ENCODE measurements at places on chromosomes 2 and 18. TPM values are rescaled to one million over a fixed set of nuclear protein-coding genes. Genes with fewer than 3 reads are reported as not detected.

CARF gene
- total RNA-seq = 5.2 TPM

B4GALT6 gene
- total RNA-seq = 21.4 TPM

COLEC12 gene
- total RNA-seq = not detected

GALNT5 gene
- 3.0 TPM for total RNA-seq

IL1RL1 gene
- total RNA-seq = 4.7 TPM

POMC gene
- not detected for total RNA-seq

HOXD1 gene
- total RNA-seq = not detected

SKA1 gene
- 58.7 TPM for total RNA-seq

GORASP2 gene
- 46.8 TPM for total RNA-seq

DLX1 gene
- total RNA-seq = 3.8 TPM

FOXD4L1 gene
- total RNA-seq = 0.25 TPM

TFPI gene
- total RNA-seq = 219 TPM

LBX2 gene
- 0.95 TPM for total RNA-seq

CHRNG gene
- total RNA-seq = not detected

NEDD4L gene
- total RNA-seq = 25.9 TPM

STARD7 gene
- 177 TPM for total RNA-seq

UGT1A10 gene
- not detected for total RNA-seq

DNAJC5G gene
- total RNA-seq = not detected

GAREM2 gene
- 5.7 TPM for total RNA-seq

DUSP2 gene
- total RNA-seq = 11.1 TPM

C2orf78 gene
- not detected for total RNA-seq

IL36RN gene
- not detected for total RNA-seq

SCYGR4 gene
- total RNA-seq = 0.14 TPM

XIRP2 gene
- not detected for total RNA-seq

SPEG gene
- 0.29 TPM for total RNA-seq

AFF3 gene
- 1.1 TPM for total RNA-seq

PROC gene
- 0.15 TPM for total RNA-seq

SLC11A1 gene
- total RNA-seq = 1.2 TPM

GPR17 gene
- not detected for total RNA-seq

TTN gene
- total RNA-seq = 2.0 TPM

All from NCI-H460 (cell line).